OCI-M1 (cell line): ENCODE measurements at places on chromosomes 1 and 21.
A peak's percentile ranks its signal among the peaks of the same experiment; 100 is the strongest.

DNA sequence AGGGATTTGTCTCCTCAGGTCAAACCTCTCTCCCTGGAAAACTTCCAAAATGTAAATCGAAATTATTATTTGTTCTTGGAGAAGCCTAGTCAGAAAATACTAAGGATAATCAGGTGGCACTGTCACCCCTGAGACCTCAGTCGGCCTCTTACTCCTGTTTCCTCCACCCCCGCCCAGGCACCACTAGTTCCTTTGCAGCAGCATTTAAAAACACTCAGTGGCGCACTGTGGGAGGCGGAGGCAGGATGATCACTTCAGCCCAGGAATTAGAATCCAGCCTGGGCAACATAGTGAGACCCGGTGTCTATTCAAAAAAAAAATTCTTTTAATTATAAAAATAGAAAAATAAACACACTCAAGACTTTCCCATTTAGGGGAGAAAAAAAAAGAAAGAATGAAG, 18.0 kb upstream of the IFNAR2 start:
- no peak for DNase-seq

GRCh38 chr1:6935361-6935883, 150.2 kb downstream of the CAMTA1 start:
- no peak for DNase-seq

- DNase-seq: peak; percentile 76
Observed at GRCh38 chr1:175192111-175192629, 406 bp downstream of the KIAA0040 start.

- DNase-seq: no peak
Observed at GRCh38 chr1:198549866-198550265, 9.4 kb upstream of the ATP6V1G3 start.

DNA sequence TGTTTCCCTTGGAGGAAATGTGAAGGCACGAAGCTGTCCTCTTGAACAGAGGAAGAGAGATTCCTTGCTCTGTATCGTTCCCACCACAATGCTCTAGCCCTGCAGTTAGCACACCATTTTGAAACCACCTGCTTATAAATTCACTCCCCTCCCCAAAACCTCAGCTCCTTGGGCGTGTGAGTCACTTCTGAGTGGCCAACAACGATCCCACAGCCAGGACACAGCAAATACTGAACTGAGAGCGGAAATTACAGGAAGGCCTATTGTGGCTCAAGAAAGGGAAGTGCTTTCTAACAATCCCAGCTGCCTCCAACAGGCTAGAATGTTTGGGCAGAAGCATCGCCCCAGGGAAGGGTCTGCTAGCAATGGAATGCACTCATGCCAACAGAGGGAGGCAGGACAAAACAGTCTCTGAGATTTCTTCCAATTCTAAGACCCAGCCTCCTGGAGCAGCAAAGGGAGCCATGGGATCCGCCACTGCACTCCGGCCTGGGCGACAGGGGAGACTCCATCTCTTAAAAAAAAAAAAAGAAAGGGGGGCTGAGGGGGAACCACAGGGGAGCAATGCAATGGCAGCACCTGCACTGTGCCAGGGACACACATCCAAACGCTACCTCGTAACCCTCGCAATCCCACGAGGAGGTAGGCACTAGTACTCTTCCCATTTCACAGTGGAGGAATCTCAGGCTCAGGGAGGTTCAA, 1.9 kb downstream of the TMEM53 start:
- DNase-seq: peak; percentile 79
